ENCODE measurements at places on chromosomes 7 and 10.

- no peaks in the 10 kb centered on the region for H3K27me3 ChIP-seq
- no peak for DNase-seq
- no peak overlapping the region for H3K4me3 ChIP-seq
- no peaks in the 10 kb centered on the region for H3K36me3 ChIP-seq
Observed at GRCh38 chr10:43570971-43571370, 3.4 kb downstream of the ZNF239 start.

- H3K4me3 ChIP-seq, result no peak overlapping the region
- no peaks in the 10 kb centered on the region for H3K27me3 ChIP-seq
- DNase-seq, result no peak
- H3K36me3 ChIP-seq, result no peaks in the 10 kb centered on the region
- H3K4me1 ChIP-seq, result peaks cover 8% of the 10 kb centered on the region
Observed at GRCh38 chr10:21746118-21746517, 212.1 kb downstream of the MLLT10 start.

- no peak overlapping the region for H3K27ac ChIP-seq
- H3K4me1 ChIP-seq, result no peaks in the 10 kb centered on the region
- H3K4me3 ChIP-seq, result no peak overlapping the region
- no peak for DNase-seq
- no peaks in the 10 kb centered on the region for H3K27me3 ChIP-seq
- no peaks in the 10 kb centered on the region for H3K36me3 ChIP-seq
Observed at GRCh38 chr10:128324058-128324827, 198.0 kb upstream of the MKI67 start.

DNA sequence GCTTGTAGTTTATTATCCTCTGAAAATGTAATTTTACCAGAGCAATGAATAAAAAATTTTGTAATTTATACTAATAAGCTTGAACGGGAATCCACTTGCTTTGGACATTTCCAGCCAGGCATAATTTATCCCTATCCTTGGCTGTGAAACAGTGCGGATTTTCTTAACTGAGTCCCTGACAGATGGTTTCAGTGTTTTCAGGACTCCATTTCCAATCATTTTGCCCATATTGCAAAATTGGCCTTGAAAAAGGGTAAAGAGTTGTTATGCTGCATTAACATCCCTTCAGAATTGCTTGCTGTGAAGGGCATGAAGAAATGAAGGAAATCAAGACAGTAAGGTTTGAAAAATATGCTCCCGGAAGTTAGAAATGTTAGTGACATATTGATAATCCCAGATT is 57.7 kb downstream of the NXPH1 start:
- H3K27ac ChIP-seq, result no peak overlapping the region
- no peaks in the 10 kb centered on the region for H3K36me3 ChIP-seq

GRCh38 chr7:70389531-70390151 is 742.3 kb upstream of the GALNT17 start:
- H3K27me3 ChIP-seq, result no peaks in the 10 kb centered on the region
- H3K4me3 ChIP-seq, result no peak overlapping the region
- DNase-seq, result no peak
- no peak overlapping the region for H3K27ac ChIP-seq

- H3K27me3 ChIP-seq, result no peaks in the 10 kb centered on the region
- H3K4me1 ChIP-seq, result no peaks in the 10 kb centered on the region
- no peaks in the 10 kb centered on the region for H3K36me3 ChIP-seq
Observed at GRCh38 chr10:14056610-14057332, 274.0 kb downstream of the FRMD4A start.
